ENCODE measurements at places on chromosomes 2 and 18.

GRCh38 chr2:219025637-219026585 lies 15.4 kb downstream of the CFAP65 start:
- H3K4me1 ChIP-seq: no peaks in the 10 kb centered on the region
- DNase-seq: no peak
- H3K27ac ChIP-seq: no peak overlapping the region
- H3K36me3 ChIP-seq: no peaks in the 10 kb centered on the region
- peaks cover 13% of the 10 kb centered on the region for H3K27me3 ChIP-seq

DNA sequence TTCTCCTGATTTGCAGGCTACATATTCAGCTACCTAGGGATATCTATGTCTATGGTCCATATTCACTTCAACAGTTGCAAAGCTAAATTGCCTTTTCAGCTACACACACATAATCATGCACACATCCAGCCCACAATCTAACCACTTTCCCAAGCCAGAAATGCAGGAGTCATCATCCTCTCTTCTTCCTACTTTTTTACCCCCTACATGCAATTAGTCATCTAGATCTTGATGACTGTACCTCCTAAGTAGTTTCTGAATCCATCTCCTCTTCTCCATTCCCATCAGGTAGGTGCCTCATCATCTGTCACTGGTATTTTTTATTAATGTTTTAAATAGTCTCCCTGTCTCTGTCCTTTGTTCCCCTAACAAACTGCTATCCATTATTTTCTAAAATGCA lies 23.7 kb upstream of the SPRED2 start:
- no peak overlapping the region for H3K4me3 ChIP-seq
- no peaks in the 10 kb centered on the region for H3K36me3 ChIP-seq
- no peak overlapping the region for H3K27ac ChIP-seq
- DNase-seq: no peak
- H3K27me3 ChIP-seq: peaks cover 47% of the 10 kb centered on the region
- H3K4me1 ChIP-seq: no peaks in the 10 kb centered on the region

DNA sequence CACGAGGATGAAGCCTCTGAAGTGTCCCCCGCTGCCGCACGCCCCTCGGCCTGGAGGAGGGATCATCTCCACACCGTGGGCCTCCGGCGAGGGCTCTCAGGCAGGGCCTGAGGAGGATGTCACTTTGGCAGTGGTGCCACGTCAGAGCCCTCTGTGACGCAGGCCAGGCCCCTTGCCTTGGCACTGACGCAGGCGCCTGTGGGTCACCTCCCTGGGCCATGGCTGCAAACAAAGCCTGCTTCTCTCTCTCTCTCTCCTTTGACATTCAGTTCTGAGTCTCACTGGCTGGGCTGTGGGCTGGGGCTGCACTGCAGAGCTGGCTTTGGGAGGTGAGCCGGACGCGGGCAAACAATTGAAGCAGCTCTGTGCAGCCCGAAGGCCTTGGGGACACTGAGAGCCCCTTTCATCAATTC lies 273.7 kb downstream of the TWIST2 start:
- no peak overlapping the region for H3K4me3 ChIP-seq
- peaks cover 26% of the 10 kb centered on the region for H3K4me1 ChIP-seq
- H3K27ac ChIP-seq: no peak overlapping the region
- no peaks in the 10 kb centered on the region for H3K27me3 ChIP-seq

DNA sequence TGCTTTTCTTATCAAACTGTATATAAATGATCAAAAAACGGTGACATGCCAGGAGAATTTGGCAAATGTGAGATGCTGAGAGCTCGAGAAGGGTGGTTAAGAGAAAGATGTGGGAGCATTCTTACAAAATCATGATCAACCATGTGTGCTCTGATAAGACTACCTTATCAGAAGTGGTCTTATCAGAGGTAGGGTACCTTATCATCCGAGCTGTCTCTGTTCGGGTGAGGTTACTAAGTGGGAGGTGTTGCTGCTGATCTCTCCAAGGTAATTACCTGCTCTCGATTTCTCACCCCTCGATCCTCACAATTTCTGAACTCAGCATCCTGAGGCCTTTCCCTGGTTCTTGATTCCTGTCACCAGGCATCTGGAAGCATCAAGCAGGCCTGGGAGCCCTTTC lies 813.0 kb upstream of the ID2 start:
- no peaks in the 10 kb centered on the region for H3K27me3 ChIP-seq
- H3K27ac ChIP-seq: no peak overlapping the region
- DNase-seq: no peak
- no peaks in the 10 kb centered on the region for H3K36me3 ChIP-seq

- H3K4me3 ChIP-seq: no peak overlapping the region
- H3K27me3 ChIP-seq: no peaks in the 10 kb centered on the region
- H3K4me1 ChIP-seq: no peaks in the 10 kb centered on the region
- no peaks in the 10 kb centered on the region for H3K36me3 ChIP-seq
These were observed 1220.2 kb upstream of the ACVR2A start for GRCh38 chr2:146624430-146625160.

DNA sequence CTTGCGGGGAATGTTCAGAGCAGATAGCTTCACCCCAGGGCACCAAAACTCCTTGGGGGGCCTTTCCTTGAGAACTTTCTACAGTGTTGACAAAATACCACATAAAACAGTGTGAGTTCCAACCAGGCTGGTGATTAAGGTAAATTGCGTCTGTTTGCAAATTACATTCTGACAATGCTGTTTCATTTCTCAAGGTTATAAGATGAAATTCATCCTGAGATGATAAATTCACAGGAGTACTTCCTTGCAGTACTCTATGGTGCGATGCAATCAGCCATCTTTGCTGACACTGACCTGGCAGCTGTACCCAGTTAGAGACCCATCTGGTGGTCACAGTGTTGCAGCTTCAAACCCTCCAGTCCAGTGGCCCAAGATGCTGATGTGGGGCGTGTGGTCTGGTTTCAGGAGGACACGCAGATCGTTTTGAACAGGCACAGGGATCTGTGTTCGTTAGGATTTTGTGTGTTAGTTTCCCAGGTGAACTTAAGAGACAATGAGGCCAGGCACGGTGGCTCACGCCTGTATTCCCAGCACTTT lies 99.5 kb upstream of the SLC66A3 start:
- no peak for DNase-seq
- peaks cover 15% of the 10 kb centered on the region for H3K27me3 ChIP-seq
- H3K4me3 ChIP-seq: no peak overlapping the region
- H3K27ac ChIP-seq: no peak overlapping the region
- no peaks in the 10 kb centered on the region for H3K36me3 ChIP-seq

DNA sequence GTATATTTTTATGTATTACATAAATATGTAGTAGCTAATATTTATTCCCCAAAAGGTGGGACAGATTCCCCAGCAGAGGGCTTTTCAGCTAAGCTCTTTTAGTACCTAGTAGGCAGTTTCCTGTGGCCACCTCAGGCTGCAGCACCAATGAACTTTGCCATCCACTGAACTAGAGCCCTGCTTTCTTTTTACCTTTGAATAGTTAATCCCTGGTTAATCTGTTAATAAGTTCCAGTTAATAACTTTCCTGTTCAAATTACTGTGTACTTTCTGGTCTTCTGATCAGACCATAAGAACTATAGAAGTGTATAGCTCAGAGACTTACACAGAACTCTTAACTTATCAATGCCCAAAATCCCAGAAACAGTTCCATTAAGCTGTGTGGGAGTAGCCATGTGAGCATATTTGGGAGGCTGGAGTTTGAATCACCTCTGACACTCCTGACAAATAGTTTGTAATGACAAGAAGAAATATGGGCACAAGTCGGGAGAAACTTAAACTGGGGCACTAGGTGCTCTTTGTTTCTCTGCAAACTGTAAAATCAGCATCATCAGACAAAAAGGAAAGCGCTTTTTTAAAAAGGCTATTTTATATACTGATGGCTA lies 40.0 kb downstream of the ASXL2 start:
- H3K36me3 ChIP-seq: peaks cover 52% of the 10 kb centered on the region
- H3K4me3 ChIP-seq: no peak overlapping the region
- H3K4me1 ChIP-seq: peaks cover 40% of the 10 kb centered on the region

- H3K36me3 ChIP-seq: no peaks in the 10 kb centered on the region
- no peaks in the 10 kb centered on the region for H3K27me3 ChIP-seq
- H3K27ac ChIP-seq: no peak overlapping the region
- no peak overlapping the region for H3K4me3 ChIP-seq
- H3K4me1 ChIP-seq: peaks cover 7% of the 10 kb centered on the region
These were observed 35.1 kb upstream of the B3GNT7 start for GRCh38 chr2:231360401-231360800.
